ENCODE measurements at places on chromosomes 11 and 22.

GRCh38 chr11:7642747-7643146 lies 30.6 kb downstream of the CYB5R2 start:
- no peak for DNase-seq

- DNase-seq, result peak; percentile 88
Observed at GRCh38 chr11:74783241-74783871, 34.7 kb downstream of the RNF169 start.

- DNase-seq, result no peak
Observed at GRCh38 chr11:35247863-35248262, 108.9 kb downstream of the CD44 start.

- DNase-seq, result no peak
Observed at GRCh38 chr11:59193587-59194130, 19.1 kb downstream of the MPEG1 start.

DNA sequence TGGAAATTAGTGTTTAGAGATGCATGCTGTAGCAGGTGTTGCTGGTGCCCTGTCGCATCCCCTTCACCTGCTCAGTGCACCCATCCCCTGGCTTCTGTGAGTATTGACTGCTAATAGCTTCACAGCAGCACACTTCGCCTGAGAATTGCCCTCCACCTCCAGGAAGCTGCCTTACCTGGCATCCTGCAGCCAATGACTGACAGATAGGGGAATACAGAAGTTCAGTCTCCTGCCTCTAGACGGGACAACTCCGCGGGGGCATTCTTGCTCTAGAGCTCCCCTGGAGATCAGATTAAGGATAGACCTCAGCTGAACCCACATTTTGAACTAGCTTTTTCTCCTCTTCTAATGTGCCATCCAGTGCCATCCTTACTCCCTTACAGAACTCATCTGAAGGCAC lies 9.3 kb upstream of the CD3E start:
- DNase-seq, result no peak

All from CD14-positive monocyte (primary cell).